H54 (cell line): ENCODE measurements at places on chromosomes 5 and 9.

- DNase-seq, result no peak
Measured at GRCh38 chr5:150397146-150397781, 15.4 kb downstream of the CD74 start.

DNA sequence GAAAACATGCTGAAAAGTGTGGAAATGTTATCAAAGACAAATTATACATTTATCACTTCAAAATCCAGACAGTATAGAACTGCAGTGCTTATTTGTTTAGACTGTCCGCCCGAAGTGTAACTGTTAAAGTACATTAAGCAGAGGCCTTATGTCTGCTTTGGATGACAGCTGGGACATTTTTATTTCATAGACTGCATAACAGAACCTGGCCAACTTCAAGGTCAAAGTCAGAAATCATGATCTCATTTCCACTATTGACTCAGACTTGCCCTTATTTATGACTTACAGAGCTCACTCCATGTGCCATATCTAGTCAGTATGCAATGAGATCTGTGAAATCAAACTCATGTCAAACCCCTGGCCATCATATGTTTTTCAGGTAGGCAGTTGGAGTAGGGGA, 87.7 kb downstream of the RAB3C start:
- no peak for DNase-seq

DNA sequence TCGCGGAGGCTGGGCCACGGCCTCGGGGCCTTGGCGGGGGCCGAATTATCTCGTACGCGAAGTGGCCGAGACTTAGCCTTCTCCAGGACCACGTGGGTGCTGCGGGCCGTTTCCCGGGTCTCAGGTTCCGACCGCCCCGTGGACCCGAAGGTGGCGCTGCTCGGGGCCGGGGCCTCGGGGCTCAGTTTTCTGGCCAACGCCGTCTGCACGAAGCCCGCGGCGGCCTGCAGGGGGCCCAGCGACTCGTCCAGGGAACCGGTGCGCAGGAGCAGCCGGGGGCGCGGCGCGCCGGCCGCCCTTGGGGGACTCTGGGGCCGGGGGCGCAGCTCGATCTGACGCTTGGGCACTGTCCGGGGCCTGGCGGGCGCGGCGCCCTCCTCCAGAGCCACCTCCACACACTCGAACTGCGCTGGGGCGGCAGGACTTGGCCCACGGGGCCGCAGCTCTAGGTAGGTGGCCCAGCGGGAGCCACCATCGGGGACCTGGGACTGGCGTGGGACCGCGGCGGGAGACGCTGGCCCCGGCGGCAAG, 716 bp downstream of the PROB1 start:
- DNase-seq, result no peak

GRCh38 chr5:138702166-138703077, 50.8 kb upstream of the CTNNA1 start:
- no peak for DNase-seq

- DNase-seq, result no peak
Measured at GRCh38 chr9:98457726-98458370, 202.4 kb upstream of the TBC1D2 start.

GRCh38 chr5:178376921-178377582, 144.4 kb upstream of the PHYKPL start:
- no peak for DNase-seq

DNA sequence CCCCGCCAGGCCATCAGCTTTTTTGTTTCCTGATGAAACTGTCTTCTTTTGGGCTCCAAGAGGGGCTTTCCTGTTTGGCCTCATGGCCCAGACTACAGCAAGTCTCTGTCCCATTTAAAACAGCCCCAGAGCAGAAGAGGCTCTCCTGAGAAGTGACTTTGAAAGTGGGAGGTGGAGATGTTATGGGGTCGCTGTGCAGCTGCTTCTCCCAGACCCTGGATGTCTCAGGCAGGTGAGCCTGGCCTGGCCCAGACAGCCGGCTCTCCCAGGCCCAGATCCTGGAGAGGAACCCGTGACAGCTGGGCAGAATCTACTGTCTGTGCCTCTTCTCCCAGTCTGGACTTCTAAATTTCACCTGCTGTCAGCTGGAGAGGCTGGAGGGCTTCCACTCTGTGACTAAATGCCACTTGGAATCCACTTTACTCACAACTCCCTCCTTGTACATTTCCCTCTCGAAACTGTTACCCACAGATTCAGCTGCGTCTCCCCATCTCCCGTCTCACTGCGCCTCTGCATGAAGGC, 20.6 kb downstream of the FAM78A start:
- DNase-seq, result no peak

DNA sequence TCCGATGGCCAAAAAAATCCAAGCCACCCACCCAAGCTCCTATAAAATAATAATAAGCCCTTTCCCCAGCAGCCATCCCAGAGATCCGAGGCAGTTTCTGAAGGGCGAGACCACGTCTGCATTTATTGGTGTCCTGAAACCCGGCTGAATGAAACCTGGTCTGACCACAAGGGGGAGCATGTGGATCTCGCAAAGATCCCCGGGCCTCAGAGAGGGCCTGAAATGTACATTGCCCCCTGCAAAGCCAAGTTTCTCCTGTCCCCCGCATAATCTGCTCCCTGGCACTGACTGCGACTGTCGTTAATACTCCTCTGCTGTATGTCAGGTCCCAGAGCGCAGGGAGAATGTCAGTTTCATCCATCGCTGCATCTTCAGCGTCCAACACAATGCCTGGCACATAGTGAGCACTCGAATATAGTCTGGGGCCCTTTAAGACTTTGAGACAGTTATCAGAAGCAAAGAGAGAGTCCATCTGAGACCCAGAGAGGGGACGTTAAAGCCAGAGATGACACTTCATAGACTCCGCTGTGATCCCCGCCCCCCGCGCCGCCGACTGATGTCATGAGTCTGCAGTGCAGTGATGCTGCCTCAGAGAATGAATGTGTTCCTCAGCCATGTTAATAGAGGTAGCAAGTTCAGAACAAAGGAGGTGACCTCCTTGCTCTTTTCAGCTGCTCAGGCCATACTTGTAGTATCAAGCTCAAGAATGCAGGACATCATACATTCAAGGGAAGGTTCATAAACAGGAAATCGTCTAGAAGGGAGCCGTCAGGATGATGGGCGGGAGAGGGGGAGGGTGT, 74.5 kb upstream of the BARHL1 start:
- peak; percentile 92 for DNase-seq

GRCh38 chr5:33781286-33781685, 110.5 kb downstream of the ADAMTS12 start:
- DNase-seq, result no peak

DNA sequence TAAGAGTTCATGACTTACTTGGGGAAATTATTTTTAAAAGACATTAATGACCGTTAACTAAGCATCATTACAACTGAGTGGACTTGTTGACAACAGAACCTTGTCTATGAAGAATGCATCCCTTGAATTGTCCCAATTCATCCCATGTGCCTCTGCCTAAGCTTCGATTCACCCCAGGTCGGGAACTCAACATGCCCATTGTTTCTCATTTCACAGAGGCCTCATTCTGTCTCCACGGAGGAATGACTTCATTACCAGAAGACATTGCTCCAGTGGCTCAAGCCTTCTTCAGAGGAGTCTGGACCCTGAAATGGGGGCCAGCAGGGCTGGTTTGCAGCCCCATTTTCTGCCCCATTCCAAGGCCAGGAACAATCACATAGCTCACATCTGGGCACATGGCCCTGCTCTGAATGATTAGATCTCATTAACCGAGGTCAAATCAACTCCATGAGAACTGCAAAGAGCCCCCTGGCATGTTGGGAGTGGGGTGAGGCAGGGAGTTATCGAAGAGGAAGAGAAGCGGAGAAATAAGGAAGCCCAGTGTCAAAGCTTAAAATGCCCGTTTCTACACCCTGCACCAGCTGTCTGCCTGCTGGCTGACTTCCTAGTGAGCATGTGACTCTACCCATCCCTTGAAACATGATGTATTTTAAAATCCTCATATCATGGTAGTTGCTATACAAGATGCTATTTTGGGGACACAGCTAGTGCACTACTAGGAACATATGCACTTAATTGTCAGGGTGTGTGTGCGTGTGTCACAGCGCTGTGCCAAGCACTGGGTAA, 137.3 kb downstream of the LHFPL2 start:
- no peak for DNase-seq

DNA sequence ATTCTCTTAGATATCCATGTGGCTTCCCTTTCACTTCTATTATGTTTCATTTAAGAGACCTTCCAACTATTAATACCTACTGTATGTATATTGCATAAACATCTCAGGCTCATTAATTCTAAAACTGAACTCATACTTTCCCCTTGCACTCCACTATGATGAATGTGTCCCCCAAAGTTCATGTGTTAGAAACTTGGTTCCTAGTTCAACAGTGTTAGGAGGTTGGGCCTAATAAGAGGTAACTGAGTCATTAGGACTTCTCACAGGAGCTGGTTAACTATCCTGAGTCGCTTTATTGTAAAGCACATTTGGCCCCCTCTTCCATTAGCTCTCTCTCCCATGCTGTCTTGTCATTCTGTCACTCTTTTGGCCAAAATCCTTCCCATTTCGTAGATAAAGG, 22.0 kb downstream of the ANKHD1 start:
- no peak for DNase-seq

- peak; percentile 37 for DNase-seq
Measured at GRCh38 chr5:13957032-13957645, 12.7 kb upstream of the DNAH5 start.

- no peak for DNase-seq
Measured at GRCh38 chr9:37547328-37547878, 28.8 kb downstream of the FBXO10 start.

DNA sequence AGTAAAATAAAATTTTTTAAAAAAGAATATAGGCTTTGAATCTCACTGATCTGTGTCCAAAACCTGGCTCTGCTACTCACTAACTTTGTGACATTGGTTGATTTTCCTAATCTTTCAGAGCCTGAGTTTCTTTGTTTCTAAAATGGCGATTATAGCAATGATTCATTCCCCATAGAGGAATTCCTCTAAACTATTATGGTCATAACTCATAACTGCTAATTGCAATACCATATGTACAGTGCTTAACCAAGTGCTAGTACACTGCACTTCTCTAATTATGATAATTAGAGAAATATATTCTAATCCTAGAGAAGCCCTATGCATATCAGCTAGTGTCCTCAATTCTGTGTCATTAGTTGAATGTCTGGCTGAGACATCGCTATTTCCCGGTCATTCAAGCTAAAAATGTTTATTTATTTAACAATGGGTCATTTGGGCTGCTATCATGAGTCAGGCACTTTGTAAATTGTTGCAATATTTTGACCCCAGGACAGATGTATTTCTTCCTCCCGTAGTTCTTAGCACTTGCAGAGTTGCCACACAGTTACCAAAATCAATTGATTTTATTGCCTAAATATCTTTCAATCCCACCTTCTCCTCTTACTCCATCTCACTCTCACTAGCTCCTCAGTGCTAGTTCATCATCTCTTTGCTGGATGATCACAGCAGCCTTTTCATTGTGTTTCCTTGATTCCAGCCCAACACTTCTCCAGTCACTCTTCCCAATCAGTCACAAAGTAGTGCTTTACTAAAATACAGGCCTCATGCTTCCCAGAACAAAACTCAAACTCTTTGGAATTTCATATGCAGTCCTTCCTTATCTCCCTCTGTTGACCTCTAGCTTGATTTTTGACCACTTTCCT, 200.9 kb upstream of the PAPPA start:
- peak; percentile 36 for DNase-seq

DNA sequence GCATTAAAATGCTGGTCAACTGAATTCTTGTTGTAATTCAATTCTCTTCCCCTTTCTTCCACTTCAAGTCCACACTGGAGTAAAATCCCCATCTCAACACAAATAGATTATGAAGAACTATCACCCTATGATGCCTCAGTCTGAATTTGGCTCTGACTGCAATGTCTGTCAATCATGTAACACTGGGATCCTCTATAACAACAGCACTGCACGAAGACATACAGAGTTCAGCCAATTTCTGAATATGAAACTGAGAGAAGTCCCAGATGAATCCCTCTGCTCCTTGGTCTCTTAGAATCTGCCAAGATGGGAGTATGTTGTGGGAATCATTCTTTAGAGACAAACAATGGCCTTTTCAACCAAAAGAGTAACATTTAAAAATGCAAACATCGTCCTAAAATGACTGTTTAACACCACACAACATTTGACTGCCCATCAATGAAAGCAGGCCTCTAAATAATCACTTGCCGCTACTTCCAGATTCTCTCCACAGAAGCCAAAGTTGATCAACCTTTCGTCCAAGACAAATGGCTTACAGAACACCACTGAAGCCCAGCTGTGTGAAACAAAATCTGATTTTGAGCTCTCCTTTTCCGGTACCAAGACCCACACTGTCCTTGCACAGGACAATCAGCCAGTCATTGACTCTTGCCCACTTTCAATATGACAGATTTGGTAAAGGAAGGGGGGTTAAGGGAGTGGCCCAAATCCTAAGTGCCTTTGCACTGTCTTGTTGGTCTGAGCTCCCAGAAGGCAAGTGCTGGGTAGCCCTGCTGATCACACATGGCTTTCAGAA, 258.0 kb downstream of the EBF1 start:
- DNase-seq, result no peak

GRCh38 chr5:77129391-77129990, 42.4 kb upstream of the ZBED3 start:
- no peak for DNase-seq

DNA sequence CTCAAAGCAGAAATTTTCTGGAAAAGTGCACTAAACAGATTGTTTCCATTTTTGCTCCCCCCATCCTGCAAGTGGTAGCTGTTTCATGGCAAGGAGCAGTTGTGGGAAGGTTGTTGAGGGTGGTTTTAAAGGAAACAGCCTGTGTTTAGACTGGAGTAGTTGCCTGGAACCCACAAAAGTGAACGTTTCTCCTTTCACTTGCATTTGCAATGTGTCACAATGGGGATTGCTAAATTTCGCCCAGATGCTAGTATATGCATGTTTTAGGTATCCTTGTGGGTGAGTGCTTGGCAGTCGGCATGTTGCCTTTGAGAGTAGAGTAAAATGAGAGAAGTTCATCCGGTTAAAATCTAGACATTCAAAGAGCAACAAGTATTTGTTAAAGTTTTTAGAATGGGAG, 1099.9 kb upstream of the DMAC1 start:
- DNase-seq, result no peak

- no peak for DNase-seq
Measured at GRCh38 chr9:130664251-130665028, at the start of gene PRDM12. PRDM12 (plus strand) TSS chr9:130664594; CDS start chr9:130664654, 60 bp downstream.

DNA sequence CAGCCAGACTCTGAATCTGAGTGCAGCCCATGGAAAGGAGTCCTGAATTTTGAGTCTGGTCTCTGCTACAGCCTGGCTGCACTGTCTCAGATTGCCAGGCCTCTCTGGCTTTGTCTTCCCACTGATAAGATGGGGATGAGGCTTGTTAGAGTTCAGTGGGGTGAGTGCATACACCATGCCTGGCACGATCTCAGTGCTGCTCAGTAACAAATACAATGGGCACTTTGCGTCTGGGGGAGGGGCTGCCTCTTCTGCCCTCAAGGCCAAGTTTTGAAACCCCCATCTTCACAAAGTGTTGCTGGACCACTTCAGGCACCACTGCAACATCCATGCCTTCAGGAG, 49.0 kb downstream of the PPARGC1B start:
- no peak for DNase-seq

- DNase-seq, result no peak
Measured at GRCh38 chr5:126503602-126504104, 80.4 kb downstream of the GRAMD2B start.

GRCh38 chr5:107696080-107696479, 25.3 kb upstream of the EFNA5 start:
- no peak for DNase-seq

- DNase-seq, result no peak
Measured at GRCh38 chr9:137365056-137365455, 57.9 kb downstream of the EXD3 start.
